ENCODE measurements at places on chromosomes 2 and 18.
A peak's percentile ranks its signal among the peaks of the same experiment; 100 is the strongest.

- DNase-seq, result no peak
Observed at GRCh38 chr18:47248604-47249313, 2.7 kb downstream of the SKOR2 start.

DNA sequence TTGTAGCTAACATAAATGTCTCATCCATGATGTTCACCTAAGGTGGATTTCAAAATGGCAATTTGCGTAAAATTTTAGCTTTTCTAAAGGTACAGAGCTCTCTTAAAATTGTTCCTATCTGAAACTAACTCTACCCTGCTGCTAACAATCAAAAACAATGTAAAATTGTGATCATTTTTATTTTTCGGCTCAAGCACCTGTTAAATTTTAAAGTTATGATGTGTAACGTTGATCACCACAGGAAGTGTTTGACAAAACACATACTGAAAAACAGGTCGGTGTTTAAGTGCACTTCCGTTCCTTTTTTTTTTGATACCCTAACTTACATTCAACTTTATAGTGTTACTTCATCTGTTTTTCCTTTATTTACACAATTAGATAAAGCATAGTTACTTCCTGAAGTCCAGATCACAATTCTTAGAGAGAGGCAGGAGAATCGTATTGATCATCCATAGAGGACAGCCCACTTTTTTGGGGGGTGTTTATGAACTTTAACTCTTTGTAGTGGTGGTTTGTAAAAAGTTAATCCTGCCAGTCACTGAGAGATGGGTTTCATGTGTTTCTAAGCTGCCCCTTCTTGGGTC, 6.0 kb upstream of the NCK2 start:
- no peak for DNase-seq

- no peak for DNase-seq
Observed at GRCh38 chr18:57970356-57971095, 73.5 kb upstream of the NEDD4L start.

DNA sequence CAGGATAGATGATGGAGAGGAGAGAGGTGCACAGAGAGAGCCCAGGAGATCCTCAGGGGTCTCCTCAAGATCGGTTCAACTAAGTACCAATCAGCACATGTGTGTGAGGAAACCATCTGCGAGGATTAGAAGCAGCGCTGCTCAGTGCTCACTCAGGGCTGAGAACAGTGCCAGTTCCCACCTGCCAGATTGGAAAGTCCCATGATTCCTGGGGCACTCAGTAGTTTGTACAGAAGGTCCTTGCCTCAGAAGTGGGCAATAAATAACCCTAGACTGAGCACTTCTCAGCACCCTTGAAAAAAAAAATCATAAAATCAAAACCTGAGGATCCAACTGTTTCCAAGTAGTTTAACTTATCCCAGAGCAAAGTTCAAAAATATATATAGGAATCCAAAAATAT, 53.8 kb downstream of the SEMA4F start:
- no peak for DNase-seq

- no peak for DNase-seq
Observed at GRCh38 chr2:54665436-54665856, 58.0 kb upstream of the EML6 start.

- no peak for DNase-seq
Observed at GRCh38 chr2:135252805-135253458, 200.8 kb downstream of the RAB3GAP1 start.

DNA sequence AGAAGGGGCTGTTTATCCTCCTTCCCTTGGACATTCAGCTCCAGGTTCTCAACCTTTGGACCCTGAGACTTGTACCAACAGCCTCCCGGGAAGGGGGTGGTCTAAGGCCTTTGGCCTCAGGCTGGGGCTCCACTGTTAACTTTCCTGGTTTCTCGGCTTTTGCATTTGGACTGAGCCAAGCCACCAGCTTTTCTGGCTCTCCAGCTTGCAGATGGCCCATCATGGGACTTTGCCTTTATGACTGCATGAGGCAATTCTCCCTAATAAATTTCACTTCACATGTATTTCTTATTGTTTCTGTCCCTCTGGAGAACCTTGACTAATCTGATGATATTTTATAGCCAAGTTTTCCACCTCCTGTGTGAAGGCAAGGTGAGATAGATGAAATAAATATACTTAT, 180.8 kb downstream of the PPP1R1C start:
- no peak for DNase-seq

GRCh38 chr2:50858156-50858555, 173.8 kb downstream of the NRXN1 start:
- DNase-seq, result no peak

- DNase-seq, result peak; percentile 61
Observed at GRCh38 chr2:190534310-190535120, at the start of gene NEMP2. Gene NEMP2 (minus strand): TSS chr2:190534722. CDS start chr2:190534655, 67 bp downstream.

- DNase-seq, result no peak
Observed at GRCh38 chr2:121570667-121571055, 40.0 kb downstream of the RNU4ATAC start.

DNA sequence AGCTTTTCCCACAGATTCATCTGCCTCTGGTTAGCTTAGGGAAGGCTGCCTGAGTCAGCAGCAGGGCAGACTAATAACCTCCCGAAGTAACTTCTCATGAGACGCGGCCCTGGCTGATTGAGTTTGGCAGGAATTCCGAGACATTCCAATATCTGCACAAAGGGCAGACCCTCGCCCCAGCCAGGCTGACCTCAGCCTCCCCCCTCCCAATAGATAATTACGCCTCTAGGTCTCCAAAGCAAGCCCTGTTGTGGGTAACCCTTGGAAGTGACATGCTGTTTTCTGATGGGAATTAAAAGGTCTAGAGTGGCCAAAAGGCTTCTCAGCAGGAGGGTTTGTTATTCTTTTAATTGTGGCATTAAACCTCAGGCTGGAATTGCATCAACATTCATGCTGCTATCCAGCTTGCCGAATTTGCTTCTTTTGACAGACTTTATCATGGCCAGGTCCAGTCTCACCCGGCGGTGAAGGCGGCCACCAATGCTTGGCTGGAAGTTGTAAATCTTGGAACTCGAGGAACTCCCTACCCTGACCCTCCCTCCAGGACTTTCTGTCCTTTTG, 98.0 kb upstream of the SLC14A2 start:
- no peak for DNase-seq

- no peak for DNase-seq
Observed at GRCh38 chr18:72995558-72995957, 127.8 kb upstream of the NETO1 start.

- no peak for DNase-seq
Observed at GRCh38 chr2:19993731-19994130, 3.8 kb upstream of the WDR35 start.

Data from nucleus accumbens (tissue), 56 donors.